ENCODE measurements at places on chromosomes 7 and 10.

GRCh38 chr10:18308600-18308999 lies 168.4 kb downstream of the CACNB2 start:
- no peak for DNase-seq

GRCh38 chr7:5692112-5692844 lies 89.2 kb downstream of the RNF216 start:
- no peak for DNase-seq

DNA sequence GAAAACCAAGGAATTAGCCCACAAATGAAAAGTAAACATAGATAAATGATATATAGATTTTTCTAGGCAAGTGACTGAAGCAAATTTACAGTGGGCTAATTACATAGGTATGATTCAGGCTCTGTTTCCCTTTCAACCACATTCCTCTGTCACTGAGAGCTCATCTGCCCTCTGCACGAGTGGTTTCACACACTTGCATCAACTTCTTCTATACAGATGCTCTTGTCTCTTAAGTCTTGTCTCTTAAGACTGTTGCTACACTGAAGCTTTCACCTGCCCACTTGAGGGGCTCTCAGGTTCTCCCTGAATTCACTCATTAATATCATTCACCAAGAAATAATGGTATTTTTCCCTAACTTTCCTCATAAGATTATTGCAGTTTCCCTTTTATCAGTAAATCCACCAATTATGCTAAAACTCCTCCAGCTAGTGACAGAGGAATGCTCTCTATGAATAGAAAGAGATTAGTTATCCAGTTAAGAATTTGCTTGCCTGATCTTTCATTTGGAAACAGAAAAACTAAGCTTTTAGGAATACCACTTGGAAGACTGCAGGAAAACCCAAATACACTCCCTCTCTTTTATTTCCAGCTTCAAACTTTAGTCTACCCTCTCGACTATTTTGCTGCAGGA lies 95.7 kb downstream of the ELAPOR2 start:
- no peak for DNase-seq

- no peak for DNase-seq
Measured at GRCh38 chr10:8361510-8361844, 307.0 kb downstream of the GATA3 start.

DNA sequence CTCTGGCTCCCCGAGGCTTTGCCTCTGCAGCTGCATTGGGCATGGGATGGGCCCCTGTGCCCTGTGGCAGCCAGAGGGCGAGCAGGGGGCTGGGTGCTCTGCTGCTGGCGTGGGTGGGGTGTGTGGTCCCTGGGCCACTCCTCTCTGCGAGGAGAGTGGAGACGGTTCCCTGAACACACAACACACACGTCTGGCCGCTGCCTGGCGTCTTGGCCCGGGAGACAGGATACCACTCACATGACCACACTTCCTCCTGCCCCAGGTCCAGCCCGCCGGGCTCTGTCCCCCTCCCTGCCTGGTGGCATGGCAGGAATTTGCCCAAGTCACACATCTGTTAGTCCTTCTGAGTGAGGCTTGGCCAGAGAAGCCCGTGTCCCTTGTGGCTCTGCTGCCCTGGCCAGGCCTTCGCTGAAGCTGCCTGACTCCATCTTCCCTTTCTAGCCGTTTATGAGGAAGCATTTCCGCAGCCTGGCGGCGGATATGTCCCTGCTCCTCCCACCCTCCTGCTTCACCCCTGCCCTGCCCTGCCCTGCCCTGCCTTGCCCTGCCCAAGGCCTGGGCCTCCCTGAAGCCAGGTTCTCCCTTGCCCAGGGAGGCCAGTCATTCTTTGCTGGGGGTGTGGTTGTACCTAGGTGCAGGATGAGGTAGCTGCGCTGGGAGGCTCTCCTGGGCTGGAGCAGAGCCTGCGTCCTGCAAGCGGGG lies 3.0 kb downstream of the BRI3 start:
- DNase-seq: no peak

DNA sequence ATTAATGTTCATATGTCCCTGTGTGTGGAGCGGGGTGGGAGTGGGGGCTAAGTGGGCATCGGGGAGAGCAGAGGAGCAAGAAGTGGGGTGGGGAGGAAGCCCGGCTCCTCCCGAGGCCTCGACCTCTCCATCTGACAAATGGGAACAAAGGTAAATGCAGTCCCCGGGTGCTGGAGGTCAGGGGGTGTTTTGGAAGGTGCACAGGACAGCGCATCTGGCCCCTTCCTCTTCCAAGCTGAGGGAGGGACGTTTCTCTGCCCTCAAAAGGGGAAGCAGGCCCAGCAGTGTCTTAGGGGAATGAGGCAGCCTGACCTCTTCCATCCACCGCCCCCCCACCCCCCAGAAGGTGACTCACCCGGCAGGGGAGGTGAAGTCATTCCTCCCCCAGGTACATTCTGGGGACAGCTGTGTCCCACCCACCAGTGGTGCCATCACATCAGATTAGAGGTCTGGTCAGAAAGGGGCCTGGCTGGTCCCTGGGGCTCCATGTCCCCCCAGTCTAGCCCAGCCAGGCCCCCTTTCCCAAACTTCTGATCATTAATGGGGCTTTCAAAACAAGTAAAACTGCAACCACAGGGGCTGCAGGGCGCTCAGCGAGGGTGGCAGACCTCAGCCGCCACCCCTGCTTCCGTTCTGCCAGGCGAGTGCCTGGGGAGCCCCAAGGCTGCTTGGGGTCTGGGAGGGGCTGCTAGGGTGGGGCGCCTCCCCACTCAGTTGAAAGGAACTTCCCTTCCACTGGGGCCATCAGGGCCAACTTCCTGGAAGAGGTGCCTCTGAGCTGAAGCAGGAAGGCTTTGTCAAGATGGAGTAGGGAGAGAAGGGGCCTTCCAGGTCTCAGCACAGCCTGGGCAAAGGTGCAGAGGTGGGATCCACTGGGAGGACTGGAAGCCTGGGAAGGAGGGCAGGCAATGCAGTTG lies 10.8 kb downstream of the LFNG start:
- peak; percentile 78 for DNase-seq

DNA sequence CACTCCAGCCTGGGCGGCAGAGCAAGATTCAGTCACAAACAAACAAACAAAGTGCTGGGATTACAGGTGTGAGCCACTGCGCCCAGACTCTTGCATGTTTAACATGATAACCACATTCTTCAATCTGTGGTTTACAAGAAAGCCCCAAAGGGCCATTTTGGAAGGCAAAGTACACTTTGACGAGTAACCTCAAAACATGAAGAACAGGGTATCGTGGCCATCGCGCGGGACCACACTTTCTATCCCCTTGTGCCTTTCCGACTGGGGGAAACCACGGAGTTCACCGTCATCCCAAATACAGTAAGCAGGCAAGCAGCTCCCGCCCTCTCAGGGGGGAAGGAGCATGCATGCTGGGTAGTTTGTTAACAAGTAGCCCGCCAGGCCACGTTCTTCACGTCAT lies 125.2 kb downstream of the RNF216 start:
- no peak for DNase-seq

DNA sequence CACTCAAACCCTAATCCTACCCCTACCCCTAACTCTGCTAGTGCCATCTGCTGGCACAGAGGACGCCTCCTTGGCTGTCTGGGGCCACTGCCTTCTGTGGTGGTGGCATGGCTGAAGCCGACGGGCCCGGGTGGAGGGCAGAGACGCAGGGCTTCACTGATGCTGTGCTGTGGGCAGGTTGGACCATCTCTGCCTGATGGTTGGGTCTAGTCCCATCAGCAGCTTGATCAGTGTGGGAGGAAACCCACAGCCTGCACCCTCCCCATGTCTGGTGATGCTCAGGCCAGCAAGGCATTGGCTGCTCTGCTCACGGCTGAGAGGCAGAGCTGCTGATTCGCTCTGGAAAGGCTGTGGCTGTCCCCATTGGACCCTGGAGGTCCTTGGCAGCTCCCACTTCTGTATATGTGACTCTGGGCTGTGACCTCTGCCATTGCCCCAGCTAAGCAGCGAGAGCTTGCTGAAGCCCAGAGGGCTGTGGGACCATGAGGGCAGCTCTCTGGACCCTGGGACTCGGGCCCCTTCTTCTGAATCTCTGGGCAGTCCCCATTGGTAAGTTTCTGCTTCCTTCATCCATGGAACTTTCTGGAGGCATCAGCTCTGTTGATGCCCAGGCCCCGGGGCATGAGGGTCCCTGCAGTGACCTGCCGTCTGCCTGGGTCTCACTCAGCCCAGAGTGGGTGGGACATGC lies at the start of gene SCART1:
TSS of gene SCART1 (plus strand) at position 430 of the 688 bp plus-strand sequence. CDS start at position 483, 53 bp downstream.
- no peak for DNase-seq

DNA sequence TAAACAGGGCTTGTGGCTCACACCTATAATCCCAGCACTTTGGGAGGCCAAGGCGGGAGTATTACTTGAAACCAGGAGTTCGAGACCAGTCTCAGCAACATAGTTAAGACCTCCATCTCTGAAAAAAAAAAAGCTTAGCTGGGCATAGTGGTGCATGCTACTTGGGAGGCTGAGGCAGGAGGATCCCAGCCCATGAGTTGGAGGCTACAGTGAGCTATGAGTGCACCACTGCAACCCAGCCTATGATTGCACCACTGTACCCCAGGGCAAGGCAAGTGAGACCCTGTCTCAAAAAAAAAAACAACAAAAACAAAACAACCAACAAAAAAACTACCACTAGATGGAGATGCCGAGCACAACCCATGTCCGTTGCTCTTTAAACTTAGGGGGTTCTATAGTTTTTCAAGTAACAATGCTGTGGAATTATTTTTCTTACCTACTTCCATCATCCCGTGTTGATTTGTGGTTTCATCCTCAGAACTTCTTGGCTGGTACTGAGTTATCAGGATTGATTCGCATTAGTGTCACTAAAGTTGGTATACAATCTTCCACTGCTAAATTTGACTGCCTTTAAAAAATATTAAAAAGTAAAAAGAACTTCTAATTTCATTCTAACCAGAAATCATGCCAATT lies 12.2 kb upstream of the REPIN1 start:
- peak; percentile 28 for DNase-seq

GRCh38 chr10:44628921-44629320 lies 244.0 kb upstream of the CXCL12 start:
- no peak for DNase-seq

DNA sequence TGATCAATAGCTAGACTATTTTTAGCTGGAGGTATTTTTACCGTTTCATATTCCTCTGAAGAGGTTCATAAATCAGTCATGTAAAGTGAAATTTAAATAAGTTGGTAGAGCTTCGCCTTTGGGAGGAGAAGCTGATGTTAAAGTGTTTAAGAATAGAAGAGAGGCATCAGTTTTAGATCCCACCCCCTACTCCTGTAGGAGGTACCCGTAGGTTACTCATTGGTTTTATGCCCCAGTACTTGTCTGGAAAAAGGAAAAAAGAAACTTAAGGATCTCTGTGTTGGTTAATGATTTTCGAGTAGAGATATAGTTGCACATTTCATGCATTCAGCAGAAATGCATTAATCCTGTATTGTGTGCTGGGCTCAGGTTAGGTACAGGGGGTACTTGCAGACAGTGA lies 8.7 kb downstream of the ZNF365 start:
- no peak for DNase-seq

GRCh38 chr7:134513169-134513752 lies 14.1 kb upstream of the AKR1B10 start:
- DNase-seq: peak; percentile 11

- peak; percentile 40 for DNase-seq
Measured at GRCh38 chr7:56105508-56105907, 768 bp downstream of the CHCHD2 start.

DNA sequence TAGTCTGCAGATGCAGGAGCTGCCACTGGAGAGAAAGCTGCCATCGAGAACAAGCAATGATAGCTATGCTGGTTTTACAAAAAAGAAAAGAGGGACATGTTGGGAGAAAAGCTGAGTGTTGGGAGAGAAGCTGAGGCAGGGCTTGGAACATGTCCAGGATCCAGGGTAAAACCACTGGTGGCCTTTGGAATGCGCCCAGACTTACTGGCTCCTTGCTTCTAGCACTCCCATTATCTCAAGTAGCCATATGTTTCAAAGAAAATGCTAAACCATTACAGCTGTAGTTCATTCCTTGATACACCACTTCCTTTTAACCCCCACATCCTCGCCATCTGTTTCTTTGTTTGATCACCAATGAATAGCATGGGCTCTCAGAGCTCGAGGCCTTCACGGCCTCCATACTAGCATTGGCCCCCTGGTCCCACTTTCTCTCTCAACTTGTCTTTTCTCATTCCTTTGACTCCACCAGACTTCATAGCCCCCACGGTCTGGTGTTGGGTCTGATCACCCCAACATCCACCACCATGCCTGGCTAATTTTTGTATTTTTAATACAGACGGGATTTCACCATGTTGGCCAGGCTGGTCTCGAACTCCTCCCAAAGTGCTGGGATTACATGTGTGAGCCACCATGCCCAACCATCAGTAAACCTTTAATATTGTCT lies 23.8 kb upstream of the PLAC9 start:
- DNase-seq: no peak

DNA sequence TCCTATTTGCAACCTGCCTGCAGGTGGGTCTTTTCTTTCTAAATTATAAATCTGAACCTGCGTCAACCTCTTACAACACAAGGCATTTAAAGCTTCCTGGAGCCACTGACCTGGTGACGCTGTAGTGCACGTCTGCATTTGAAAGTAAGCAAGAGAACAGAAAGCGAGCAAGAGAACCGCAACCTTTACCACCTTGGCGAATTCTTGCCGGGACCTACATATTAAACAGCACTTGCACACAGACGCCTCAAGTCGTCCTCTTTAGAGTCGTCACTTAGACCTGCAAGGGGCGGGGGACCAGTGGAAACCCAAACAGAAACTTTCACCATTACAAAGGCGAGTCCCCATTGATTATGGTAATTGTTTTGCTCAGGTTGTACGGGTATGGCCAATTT lies 9.5 kb downstream of the GLI3 start:
- DNase-seq: no peak

- no peak for DNase-seq
Measured at GRCh38 chr10:133365461-133366129, 7.6 kb downstream of the ECHS1 start.

DNA sequence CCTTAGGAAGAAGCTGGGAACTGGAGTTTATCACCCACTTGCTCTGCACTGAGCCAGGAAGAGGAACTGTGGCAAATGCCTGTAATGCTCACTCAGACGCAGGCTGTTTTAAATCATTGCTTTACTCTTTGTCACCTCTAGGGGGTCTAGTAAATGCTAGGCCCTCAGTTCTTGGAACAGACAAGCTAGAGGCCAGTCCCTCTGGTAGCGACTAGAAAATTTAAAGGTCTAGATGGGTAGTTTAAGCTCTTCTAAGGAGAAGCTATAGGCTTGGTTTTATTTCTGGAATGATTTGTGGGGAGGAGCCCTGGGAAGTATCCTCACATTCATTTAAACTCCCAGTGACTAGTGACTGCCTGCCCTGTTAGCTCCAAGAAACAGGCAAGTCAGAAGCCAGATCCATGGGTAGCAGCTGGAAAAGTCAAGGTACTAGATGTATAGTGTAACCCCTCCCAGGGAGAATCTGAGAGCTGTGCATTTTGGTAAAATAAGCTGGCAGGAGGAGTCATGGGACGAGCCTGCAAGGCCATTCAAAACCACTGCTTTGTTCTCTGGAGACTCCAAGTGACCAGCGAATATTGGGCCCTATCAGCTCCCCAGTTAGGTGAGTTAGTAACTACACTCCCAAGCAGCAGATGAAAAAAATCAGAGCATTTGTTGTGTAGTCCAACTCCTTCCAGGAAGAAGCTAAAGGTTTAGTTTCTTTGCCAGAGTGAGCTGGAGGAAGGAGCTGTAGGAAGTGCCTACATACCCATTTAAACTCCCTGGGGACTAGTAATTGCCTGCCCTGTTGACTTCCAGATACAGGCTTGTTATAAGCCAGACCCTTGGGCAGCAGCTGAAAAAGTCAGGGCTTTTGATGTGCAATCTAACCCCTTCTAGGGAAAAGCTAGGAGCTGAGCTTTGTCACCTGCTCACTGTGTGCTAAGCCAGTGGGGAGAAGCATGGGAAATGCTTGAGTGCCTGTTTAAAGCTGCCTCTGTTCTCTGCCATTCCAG lies 68.9 kb downstream of the DYNC1I1 start:
- no peak for DNase-seq

- no peak for DNase-seq
Measured at GRCh38 chr7:75906991-75907667, 7.8 kb upstream of the POR start.

- no peak for DNase-seq
Measured at GRCh38 chr10:70188768-70189167, 18.5 kb upstream of the SAR1A start.
